Left ventricle myocardium inferior (tissue), 1 donor: ENCODE measurements at places on chromosomes 4 and X. TPM values are rescaled to one million over a fixed set of nuclear protein-coding genes. Genes with fewer than 3 reads are reported as not detected.

The ZAR1 gene
- not detected for total RNA-seq

The EXOSC9 gene
- 10.4 TPM for total RNA-seq

The PCDH7 gene
- total RNA-seq = 34.3 TPM

The UGT2B11 gene
- not detected for total RNA-seq

DNA sequence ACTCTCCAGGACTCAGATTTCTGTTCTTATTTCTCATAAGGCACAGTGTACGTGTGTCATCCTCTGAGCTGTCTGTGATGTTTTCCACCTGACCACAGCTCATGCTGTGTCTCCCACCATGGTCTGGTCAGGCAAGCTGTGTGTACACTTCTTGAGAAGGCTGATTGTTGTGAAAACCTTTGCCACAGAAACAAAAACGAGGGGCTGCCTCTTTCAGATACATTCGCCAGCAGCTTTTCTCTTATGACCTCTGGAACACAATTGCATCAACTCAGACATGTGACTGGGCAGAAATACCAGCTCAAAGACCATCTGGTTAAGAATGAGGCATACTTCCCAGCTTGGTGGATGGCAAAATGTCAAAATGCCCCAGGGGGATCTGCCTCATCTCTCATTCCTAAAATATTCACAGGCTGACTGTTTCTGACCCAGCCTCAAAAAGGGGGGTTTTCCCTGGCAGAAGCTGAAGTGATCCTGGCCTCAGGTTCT is 46.1 kb downstream of the PGRMC2 start:
- H3K4me3 ChIP-seq = no peak overlapping the region
- no peaks in the 10 kb centered on the region for H3K36me3 ChIP-seq
- H3K27me3 ChIP-seq = no peaks in the 10 kb centered on the region
- H3K27ac ChIP-seq = no peak overlapping the region

GRCh38 chrX:2587146-2587545 is 86.4 kb upstream of the DHRSX start:
- H3K27me3 ChIP-seq = peaks cover 34% of the 10 kb centered on the region
- peaks cover 20% of the 10 kb centered on the region for H3K4me1 ChIP-seq
- H3K4me3 ChIP-seq = no peak overlapping the region
- H3K27ac ChIP-seq = no peak overlapping the region
- DNase-seq = no peak
- no peaks in the 10 kb centered on the region for H3K36me3 ChIP-seq

GRCh38 chr4:147246096-147246495 is 234.8 kb upstream of the EDNRA start:
- no peak for DNase-seq
- no peaks in the 10 kb centered on the region for H3K36me3 ChIP-seq
- H3K27me3 ChIP-seq = no peaks in the 10 kb centered on the region
- no peak overlapping the region for H3K27ac ChIP-seq
- H3K4me3 ChIP-seq = no peak overlapping the region
- H3K4me1 ChIP-seq = no peaks in the 10 kb centered on the region
